Common myeloid progenitor, CD34-positive (primary cell): ENCODE measurements at places on chromosomes 5 and 9.

DNA sequence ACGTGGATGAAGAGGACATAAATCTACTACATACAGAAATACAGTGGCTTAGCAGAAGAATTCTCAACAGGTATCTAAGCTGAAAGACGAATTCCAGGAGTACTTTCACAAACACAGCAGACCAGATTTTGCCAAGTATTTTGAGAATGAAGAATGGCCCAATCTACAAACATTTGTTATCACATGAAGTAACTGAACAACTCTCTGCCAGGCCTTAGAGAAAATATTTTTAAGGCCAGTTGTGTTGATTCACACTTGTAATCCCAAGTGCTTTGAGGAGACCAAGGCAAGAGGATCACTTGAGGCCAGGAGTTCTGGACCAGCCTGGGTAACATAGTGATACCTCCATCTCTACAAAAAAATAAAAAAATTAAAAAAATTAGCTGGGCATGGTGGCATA lies 14.3 kb downstream of the AGTPBP1 start:
- no peak for DNase-seq

- DNase-seq: no peak
These were observed 5.7 kb downstream of the NFIB start for GRCh38 chr9:14307989-14308852.

GRCh38 chr5:101084353-101084752 lies 181.3 kb upstream of the ST8SIA4 start:
- DNase-seq: peak; percentile 25

DNA sequence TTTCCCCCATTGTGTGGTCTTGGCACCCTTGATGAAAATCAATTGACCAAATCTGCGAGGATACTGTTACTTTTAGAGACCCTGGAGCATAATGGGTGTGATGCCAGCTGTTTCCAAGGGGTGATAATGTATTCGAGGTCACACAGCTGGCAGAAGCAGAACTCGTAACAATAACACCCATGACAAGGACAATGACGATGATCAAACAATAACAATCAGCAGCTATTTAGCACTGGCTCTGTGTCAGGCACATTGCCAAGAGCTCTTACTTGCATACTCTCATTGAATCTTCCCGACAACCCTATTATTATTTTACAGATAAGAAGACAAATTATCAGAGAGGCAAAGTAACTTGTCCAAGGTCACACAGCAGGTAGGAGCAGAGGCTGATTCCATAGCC lies 223.7 kb upstream of the MSX2 start:
- no peak for DNase-seq

DNA sequence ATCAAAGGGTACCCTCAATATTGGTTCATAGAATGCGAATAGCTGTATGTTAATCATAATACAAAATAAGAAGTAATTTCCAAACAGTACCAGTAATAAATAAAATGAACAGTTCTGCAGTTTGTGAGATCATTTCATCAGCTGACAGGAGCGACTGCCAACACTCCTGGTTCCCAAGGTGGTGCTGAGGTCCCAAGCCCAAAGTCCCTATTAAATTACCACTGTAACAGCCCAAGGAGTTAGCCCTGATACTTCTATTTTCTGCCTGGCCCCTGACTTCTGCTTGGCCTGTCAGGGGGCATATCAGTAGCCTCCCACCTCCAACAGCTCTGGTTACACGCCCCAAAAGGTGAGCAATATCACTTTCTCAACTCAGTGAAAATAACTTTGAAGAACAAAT lies 47.1 kb downstream of the ANKH start:
- no peak for DNase-seq
